Esophagus squamous epithelium (tissue), 5 donors: ENCODE measurements at places on chromosomes 3 and 15.

DNA sequence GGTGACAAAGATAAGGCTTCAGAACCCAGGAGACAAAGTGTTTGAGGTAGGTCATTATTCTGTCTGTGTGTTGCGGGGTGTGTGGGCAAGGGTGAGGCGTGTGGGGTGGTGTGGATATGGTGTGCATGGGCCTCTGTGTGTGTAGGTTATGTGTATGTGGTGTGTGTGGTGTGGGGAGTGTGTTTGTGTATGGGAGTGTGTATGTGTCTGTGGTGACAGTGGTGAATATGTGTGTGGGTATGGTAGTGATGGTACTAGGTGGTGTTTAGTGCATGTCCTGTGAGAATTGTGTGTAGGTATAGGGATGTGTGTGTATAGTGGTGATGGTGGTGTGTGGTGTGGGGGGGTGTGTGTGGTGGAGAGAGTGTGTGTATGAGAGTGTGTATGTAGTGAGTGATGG lies 16.2 kb upstream of the ETV5 start:
- DNase-seq = no peak

GRCh38 chr15:60215225-60215963 lies 182.4 kb downstream of the ANXA2 start:
- no peak for DNase-seq

DNA sequence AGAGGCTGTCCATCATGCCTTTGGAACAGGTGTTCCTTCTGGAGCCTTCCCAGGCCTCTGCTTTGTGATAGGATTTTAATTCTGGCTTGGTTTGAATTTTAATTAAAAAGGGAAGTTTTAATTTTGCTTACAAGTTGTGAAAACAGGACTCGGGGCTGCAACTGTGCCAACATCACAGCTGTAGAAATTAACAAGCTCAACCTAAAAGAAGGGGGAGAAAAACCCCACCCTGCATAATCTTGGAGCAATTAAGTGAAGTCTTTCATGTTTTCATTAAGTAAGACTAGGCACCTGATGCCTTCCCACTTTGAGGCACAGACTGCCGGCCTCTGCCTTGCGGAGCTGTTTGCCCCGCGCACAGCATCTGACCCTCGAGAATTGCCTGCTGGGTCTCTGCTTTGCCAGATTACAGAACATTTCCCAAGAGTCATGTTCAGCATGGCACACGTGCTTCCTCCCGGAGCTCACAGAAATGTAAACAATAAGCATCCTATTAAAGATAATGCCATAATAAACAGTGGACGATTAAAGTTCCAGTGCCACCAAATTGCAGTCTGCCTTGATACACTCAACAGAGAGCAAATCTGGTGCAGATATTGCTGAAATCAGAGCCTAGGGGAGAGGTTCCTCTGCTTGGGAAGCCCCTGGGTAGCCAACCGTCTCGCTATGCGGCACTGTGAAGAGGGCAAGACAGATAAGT lies 364.2 kb downstream of the LRTM1 start:
- no peak for DNase-seq

- no peak for DNase-seq
These were observed 31.5 kb downstream of the UBE2E1 start for GRCh38 chr3:23837286-23837685.

DNA sequence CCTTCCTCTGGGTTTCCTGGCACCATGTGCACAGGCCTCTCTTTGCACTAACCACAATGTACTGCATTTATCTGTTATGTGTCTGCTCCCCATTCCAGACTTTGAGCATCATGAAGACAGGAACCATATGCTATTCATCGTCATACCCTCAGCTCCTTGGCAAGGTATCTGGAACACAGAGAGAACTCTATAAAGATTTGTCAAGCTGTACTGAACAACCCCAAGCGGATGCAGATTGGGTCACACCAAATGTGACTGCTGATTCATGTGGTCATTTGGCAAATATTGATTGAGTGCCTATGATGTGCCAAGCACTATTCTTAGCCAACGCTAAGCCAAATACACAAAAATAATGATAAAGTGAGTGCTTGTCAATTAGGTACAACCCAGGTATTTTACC lies 7.5 kb upstream of the MEGF11 start:
- DNase-seq = no peak

DNA sequence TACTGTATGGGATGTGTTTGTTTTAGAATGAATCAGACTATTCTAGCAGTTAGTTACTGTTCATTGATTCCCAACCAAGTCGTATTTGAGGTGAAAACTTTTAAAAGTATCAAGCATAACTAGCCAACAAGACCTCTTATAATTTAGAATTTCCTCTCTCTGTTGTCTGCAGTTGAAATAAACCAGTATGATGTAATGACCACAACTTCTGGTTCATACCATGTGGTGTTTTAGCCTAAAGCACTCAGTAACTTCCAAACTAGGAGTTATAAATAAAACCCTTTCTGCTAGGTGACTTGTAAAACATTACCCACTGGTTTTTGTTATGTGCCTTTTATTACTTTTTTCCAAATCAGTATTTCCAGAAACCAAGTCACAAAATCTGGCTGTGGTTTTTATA lies 19.8 kb upstream of the P2RY12 start:
- no peak for DNase-seq

GRCh38 chr15:48888191-48888590 lies 10.3 kb downstream of the EID1 start:
- no peak for DNase-seq

- no peak for DNase-seq
These were observed 402.2 kb downstream of the EPHB1 start for GRCh38 chr3:135197246-135197645.

DNA sequence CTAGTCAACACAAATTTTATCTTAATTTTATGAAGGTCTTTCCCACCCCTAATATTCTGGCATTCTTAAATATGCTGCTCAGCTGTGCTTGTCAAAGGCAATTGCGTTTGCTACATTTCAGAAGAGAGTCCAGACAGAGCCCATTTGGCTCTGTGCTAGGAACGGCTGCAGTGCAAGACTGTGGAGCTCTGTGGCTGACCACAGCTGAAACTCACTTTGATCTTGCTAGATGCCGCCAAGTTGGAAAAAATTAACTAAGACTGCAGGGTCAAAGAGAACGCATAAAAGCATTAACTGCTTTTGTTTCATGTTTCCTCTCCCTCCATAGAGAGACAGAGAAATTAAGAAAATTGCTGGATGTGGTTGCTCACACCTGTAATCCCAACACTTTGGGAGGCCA lies 7.6 kb upstream of the PPP1R2 start:
- DNase-seq = no peak

GRCh38 chr15:52246686-52247431 lies 48.7 kb downstream of the MYO5C start:
- DNase-seq = no peak

DNA sequence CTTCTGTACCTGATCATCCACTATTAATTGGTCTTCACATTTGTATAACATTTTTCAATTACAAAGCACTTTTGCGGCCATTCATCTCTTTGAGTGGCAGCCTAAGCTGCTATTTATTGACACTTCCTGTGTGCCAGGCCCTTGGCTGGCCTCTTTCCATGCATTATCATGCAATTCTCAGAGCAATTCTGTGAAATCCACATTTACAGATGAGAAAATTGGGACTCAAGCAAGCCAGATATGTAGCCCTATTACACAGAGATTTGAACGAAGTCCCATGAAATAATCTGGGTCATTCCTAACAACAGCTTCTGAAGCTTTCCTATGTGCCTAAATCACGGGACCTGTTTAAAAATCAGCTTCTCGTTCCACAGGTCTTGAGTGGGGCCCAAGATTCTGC lies 17.4 kb downstream of the SLC6A1 start:
- DNase-seq = no peak

DNA sequence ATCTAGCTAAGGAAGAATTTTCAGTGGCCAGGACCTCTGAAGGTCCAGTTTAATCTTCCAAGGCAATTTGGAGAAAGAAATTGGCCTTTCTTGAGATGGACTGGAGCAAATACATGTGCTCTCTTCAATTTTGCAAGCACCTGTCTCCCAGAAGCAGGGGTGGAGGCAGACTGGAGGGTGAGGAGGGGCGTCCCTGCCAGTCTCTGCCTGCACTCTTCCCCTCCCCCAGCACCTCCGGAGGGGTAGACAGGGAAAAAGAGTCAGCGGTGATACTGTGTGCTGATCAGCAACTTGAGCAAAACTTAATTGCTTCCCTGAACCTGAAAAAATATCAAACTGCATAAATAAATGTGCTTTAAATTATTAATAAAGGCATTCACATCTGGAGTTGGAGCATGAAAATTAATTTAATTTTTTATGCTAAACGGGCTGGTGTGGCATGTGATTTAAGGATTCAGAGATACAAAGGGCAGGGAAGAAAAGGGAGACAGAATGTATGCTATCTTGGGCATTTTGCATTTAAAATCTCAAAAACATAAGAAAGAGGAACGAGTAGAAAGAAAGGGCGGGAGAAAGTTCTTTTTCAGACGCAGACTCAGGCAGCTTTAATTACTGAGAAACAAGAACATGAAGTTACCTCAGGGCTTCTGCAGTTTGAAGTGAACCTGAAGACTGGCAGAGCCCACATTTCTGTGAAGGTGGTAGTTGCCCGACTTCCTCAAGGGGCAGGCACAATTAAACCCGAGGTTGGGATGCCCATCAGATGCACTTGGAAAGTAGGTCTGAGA lies 319.7 kb downstream of the UACA start:
- DNase-seq = no peak

- no peak for DNase-seq
These were observed 62.8 kb downstream of the RASGRF1 start for GRCh38 chr15:79027532-79028410.

DNA sequence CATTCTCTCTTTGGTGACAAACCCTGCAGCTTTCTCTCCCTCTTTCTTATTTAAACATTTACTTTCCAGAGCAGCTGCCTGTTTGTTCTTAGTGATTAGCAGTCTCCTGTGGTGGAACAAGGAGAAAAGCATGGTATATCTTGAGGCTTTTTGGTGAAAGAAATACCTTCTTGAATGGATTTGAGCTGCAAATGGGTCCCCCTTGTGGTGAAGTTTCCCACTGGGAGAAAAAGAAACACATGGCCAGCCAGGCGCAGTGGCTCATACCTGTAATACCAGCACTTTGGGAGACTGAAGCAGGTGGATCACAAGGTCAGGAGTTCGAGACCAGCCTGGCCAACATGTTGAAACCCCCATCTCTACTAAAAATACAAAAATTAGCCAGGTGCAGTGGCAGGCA lies 48.3 kb upstream of the ACP3 start:
- no peak for DNase-seq

- DNase-seq = no peak
These were observed 115.4 kb upstream of the RAD18 start for GRCh38 chr3:9078561-9079240.

DNA sequence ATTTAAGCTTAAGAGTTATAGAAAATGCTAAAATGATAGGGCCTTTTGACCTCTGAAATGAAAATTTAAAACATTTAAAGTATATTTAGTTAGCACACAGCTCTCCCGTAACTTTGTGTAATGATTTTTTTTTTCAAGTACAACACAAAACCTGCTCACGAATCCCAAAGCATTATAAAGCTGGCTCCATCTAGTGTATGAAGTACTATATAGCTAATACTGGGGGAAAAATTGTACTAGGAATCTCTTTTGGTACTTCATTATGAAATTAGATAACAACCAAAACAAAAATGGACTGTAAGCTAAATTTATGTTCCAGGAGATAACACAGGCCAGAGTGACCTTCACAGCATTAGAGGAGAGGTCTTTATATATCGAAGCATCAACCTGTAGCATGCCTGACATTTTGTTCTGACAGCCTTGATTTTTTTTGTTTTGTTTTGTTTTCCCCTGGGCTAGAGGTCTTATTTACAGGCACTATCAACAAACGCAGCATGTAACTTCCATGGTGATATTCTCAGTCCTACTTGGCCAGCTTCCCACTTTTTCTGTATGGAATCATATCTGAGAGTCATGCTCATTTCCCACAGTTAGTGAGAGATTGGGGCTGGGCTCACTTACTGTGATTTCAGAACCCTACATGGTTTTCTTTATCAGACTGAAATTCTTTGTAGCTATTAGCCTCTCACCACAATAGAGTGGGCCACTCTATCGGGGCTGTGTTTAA lies 116.3 kb downstream of the MITF start:
- no peak for DNase-seq

DNA sequence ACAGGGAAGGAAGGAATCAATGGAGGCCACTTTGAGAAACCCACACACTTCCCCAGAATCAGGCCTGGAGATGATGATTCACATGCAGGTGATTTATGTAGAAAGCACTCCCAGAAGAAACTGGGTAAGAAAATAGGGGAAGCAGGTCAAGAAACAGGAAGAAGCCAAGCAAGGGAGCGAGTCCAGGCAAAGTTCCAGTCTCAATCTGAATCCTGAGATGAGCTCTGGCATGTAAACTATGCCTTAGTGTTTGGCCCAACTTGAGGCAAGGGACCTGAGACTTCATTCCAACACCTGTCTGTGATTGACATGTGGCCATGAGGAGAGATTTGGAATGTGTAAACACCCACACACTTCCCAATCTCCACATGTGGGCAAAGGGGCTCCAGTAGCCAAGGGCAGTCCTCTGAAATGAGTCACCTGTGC lies 61.6 kb upstream of the CTNNB1 start:
- DNase-seq = no peak
